T-helper 1 cell (primary cell): ENCODE measurements at places on chromosomes 2 and 18.

- DNase-seq, result no peak
Measured at GRCh38 chr2:45220227-45220626, 211.0 kb upstream of the SIX2 start.

DNA sequence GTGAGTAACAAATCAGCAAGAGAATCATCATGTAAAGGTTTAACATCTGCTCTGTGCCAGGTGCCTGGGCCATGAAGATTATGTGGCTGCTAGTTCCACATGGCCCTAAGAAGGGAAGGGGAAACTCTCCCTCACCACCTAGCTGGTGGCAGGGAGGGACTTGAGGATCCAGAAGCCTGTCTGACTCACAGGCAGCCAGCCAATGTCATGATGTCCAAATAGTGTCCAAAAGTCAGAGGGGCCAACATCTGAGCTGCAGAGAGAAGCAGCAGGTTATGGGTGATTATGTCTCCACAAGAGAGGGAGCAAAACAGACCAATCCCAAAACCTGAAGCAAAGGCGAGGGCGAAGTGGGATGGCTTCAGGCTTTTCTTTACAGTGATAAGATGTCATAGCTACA lies 61.9 kb upstream of the SPP2 start:
- DNase-seq, result no peak

DNA sequence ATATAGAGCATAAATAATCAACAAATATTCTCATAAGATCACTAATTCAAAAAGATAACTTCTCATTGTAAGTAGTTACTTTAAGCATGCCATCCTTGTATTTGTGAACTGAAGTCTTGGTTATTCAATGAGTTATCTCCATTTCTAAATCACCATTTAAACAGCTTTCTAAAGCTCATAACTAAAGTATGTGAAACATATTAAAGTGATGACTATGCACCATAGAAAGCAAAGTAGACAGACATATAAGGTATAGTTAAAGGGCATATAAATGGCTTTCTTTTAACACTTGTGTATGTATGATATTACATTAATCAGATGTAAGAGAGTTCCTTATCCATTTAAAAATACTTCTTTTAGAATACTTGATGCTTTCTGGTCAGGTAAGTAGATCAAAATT lies 83.5 kb downstream of the IKZF2 start:
- DNase-seq, result no peak

- no peak for DNase-seq
Measured at GRCh38 chr18:64720781-64721464, 572.0 kb upstream of the LINC00305 start.

DNA sequence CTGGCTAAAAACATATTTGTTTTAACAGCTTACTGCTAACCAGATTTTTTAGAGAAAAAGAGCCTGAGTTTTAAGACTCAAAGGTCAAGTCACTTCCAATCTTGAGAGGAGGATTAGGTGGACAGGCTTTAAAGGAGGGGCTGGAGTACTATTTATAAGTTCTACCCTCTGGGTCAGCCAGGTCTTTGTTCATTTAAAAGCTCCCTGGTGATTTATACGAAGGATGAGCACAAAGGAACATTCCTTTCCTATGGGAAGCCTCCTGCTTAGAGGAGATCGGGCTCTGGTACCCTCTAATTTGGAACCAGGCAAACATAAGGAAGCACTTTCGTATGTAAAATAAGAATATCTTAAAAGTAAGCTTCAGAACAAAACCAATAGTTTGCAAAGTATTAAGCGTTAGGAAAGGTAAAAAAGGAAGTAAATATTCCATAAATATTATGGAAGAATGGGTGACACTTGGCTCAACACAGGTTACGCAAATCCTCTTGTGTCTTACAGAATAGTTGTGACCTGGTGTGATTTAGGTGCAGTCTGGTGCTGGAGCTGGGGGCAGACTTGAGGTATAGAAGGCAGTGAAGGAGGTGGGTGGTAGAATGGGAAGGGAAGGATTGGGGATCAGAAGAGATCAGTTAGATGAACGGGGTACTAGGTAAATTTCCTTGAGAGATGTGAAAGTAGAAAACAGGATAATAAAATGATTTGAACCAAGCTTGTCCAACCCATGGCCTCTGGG lies 35.6 kb downstream of the PDE6D start:
- no peak for DNase-seq

DNA sequence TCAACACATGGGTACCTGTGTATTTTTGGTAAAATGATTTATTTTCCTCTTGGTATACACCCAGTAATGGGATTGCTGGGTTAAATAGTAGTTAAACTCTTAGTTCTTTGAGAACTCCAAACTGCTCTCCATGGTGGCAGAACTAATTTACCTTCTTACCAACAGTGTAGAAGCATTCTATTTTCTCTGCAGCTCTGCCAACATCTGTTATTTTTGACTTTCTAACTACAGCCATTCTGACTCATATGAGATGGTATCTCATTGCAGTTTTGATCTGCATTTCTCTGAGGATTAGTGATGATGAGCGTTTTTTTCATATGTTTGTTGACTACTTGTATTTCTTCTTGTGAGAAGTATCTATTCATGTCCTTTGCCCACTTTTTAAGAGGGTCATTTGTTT lies 180.6 kb downstream of the FSIP2 start:
- no peak for DNase-seq

DNA sequence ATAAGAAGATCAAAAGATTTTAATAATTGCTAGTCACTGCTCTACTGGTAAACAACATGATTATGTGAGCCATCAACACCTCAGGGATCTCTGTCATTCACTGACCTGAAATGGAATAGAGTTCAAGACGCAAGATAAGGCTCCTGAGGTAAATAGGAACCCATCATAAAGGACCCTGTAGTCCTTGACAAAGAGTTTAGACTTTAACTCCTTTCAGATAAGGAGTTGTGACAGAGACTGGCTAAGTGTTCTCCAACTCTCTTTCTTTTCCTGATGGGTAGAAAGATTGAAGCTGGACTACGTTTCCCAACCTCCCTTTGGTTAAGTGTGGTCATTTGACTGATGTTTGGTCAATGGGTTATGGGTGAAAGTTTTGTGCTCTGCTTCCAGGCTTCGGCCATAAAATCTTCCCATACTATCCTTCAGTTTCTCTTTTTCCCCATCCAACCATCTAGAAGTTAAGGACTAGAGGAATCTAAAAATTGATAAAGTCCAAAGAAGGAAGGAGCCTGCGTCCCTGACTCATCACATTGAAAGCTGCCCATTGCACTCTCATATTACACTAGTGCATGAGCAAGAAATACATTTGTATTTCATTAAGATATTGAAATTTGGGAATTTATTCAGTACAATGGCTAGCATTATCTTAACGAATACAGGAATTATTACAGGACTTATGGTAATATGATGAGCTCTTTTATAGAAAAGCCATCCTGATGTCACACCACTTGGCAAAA lies 293.7 kb upstream of the ACVR2A start:
- no peak for DNase-seq

DNA sequence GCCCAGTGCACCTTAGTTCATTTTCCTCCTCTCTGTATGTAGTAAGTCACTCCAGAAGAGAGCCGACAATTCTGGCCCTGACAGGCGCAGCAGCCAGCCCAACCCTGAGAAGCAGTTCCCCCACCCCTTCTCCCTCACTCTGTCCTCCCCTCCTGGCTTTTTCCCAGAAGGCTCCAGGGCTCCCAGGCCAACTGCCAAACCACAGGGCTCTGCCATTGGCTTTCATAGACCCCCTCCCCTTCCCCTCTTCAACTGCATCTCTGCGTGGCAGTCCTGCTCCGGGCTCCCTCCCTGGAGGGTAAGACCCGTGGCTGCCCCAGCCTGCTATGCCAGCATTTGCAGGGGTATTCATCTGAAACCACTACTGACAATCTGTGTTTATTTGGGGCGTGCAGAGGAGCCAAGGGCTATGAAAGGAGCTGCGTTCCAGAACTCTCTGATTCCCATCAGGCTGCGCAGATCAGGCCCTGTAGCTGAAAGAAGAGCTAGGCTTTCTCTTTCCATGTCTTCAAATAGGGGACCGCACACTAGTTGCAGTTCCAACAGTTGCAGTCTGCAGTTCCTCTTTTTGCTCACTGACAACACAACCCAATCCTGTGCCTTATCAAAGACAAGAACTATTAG lies 388.6 kb upstream of the TNP1 start:
- DNase-seq, result no peak

DNA sequence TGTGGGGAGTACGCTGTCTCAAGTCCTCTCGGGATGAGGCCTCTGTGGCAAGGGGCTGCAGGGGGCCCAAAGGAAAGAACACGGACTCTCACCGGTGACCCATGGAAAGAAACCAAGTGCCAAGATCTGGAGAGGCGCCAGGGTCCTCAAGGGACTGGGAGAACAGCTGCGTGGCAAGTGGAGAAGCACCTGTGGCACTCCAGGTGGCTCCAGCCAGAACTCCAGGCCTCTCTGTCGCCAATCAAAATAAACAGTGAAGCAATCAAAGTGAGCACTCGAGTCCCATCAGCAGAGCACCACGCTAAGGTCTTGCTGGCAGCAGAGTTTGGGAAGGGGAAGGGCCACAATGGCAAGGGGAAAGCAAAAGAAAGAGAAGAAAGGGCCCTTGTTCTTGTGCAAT lies 54.7 kb downstream of the BCL2 start:
- DNase-seq, result no peak
